Heart left ventricle (tissue), 16 donors: ENCODE measurements at places on chromosomes 12 and 14. TPM values are rescaled to one million over a fixed set of nuclear protein-coding genes. Genes with fewer than 3 reads are reported as not detected.

DNA sequence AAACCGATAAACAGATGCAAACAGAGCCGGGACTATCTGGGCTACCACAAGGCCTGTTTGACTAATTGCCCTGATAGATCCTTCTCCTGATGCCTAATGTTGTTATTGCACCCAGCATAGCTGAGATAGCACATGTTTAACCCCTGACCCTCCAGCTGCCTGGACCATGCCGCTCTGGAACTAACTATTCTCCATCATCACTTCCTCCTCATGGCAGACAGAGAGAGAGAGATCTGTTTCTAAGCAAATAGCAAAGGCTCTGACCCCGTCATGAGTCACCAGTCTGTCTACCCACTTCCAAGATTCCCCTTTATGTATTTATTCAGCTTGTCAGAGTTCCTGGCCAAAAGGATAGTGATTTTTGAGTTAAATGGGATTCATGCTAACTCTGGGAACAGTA is 58.2 kb upstream of the FLRT2 start:
- no peak for DNase-seq

DNA sequence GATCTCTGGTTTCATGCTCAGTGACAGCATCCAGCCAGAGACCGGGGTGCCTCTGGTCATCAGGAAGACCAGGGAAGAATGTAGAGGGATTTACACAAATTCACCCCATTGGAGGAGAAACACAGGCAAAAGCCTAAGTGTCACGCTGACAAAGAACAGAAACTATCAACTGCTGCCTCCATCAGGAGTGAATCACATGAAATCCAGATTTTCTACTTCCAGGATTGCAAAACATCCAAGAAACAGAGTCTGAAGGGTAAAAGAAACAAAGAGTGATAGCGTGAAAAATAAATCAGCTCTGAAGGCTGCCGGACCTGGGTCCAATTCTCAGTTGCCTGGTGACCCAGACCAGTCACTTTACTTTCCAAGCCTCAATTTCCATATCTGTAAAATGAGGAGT is 136.1 kb upstream of the MAP1LC3B2 start:
- no peak for DNase-seq

DNA sequence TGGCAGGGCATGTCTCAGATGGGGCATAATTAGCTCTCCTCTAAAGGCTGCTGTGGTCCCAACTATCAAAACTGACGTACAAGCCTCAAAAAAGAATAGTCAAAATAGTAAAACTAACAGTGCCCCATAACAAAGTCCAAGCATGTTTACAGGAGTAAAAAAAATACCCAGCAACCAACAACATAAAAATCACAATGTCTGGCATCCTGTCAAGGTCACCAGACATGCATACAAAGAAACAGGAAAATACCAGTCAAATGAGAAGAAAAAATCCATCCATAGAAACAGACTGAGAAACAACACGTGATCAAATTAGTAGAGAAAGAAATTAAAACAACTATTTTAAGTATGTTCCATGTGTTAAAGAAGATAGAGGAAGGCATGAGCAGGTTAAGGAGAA is 131.2 kb upstream of the C14orf180 start:
- no peak for DNase-seq

DNA sequence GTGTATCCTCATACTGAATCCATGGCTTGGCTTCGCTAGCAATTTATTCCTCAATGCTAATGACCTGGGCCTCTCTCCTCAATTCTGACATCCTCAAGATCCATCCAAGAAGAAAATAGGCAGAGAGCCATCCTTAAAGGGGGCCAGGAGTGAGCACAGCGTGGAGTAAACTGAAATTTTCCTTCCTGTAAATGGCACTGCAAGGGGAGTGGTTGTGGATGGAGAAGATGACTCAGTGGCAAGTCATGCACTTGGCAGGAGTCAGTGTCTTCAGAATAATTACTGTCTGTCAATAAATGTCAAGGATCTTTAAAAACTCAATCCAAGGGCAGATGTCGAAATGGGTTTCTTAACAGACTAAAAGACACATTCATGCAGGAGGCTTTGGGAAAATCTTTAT is 88.0 kb upstream of the TMEM132C start:
- DNase-seq: no peak

GRCh38 chr12:50218386-50218785 is 51.2 kb upstream of the CERS5 start:
- DNase-seq: no peak

DNA sequence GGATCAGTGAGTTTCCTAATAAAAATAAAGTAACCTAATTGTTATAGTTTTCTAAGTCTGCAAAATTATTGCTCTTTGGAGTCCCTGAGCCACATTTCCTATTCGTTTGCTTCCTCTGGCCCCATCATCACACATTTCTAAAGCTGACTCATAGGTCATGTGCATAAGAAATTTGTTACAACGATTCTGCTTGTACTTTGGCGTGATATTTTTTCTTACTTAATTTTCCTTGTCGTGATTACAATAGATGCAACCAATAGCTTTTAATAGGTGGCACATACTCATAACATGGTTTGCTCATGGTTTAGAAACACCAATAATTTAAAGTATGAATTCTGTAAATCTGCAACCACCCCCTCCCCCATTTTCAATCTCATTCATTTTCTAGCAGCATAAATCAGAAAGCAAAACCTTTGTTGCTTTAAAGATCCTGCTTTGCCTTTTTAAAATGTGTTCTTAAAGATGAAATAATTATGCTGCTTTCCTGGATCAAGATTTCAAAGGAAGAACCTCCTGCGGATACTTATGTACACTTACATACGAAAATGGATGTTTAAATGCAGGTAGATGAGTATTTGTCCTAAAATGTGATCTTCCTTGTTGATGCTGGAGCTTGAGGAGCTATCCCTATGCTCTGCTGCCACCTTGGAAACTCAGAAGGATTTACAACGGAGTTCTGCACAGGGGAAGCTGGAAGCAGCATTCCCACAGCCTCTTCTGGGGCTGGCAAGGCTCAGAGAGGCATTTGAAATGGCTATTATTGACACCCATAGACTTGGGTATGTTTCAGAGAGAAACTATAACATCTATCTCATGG is 1.7 kb upstream of the FLRT2 start:
- peak; percentile 38 for DNase-seq

GRCh38 chr12:77031745-77032144 is 33.6 kb downstream of the E2F7 start:
- DNase-seq: no peak

Gene GYS2
- not detected for total RNA-seq

GRCh38 chr14:74203639-74204038 is 35.6 kb upstream of the VSX2 start:
- DNase-seq: no peak

Gene FGD4
- total RNA-seq: 27.1 TPM

Gene SIRT4
- total RNA-seq: 3.6 TPM

Gene CPNE8
- 3.5 TPM for total RNA-seq

DNA sequence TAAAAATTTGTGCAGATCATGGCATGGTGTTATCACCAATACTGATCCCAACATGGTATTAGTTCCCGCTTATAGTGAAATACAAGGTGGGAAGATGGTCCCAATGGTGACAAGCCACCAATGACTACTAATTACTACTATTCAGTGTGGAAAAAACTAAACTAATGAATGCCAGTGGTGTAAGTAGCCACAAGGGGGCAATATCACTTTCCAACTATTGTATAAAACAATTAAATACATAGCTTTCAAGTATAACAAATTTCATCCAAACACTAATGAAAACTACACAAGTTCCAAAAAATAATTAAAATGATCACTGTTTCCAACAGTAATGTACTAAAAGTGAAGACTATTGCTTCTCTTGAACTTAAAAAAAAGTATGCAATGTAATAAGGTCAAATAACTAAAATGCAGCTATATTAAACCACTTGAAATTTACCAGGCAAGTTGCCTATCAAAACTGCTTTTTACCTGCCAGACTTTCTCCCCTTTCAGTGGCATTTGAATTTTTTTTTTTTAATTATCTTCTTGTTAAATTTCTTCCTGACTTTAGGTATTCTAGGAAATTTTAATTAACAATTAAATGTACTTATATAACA is 58.0 kb downstream of the PAPLN start:
- DNase-seq: no peak

DNA sequence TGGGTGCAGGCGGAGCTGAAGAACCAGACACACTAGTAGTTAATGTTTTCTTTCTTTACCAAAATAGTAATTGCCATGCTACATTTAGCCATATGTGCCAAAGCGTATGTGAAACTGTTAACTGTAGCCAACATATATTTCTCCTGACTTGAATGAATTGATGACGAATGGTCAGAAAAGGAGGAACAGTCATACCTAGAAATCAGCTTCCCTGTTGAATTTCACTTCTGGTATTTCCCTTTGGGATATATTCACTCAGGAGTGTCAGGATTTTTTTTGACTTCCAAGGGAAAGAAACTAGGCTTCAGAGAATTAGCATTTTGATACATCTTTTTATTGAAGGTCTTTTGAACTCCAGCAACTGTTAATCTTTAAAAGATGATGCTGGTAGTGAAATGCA is 87.0 kb downstream of the ERC1 start:
- no peak for DNase-seq

- DNase-seq: no peak
These were observed 3.3 kb downstream of the IL26 start for GRCh38 chr12:68222326-68222725.

- DNase-seq: no peak
These were observed 15.3 kb upstream of the DGLUCY start for GRCh38 chr14:91098591-91098990.

GRCh38 chr12:26940516-26941214 is 2.4 kb downstream of the FGFR1OP2 start:
- DNase-seq: no peak

- no peak for DNase-seq
These were observed 79.8 kb downstream of the PRORP start for GRCh38 chr14:35202195-35202594.

DNA sequence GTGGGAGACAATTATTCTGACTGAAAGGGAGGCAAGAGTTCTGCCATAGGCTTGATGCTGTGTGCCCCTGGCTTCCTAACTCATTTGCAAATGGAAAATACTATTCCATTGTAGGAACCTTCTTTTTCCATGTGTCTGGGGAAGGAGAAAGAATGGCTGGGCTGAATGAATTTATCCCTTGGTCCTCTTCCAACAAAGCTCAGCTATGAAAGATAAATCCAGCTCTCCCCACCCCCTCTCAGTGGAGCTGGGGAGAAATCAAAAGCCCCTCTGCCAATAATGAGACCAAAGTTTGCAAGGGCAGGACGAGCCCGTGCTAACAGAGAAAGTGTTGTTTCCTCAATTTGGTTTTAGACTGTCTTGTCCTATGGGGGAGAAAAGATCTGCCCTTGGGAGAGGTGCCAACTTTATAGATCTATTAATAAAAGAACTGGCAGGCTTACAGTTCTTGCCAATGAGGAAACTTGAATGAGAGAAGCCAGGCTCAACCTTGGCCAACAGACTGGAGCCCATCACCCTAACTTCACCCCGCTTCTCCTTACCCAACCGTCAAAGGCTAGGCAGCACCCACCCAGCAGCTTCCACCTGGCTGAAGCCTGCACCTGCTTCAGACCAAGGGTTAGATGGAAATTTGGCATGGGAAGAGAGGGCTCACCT is 8.9 kb upstream of the TCL1B start:
- no peak for DNase-seq

- DNase-seq: no peak
These were observed 201.5 kb upstream of the RTL1 start for GRCh38 chr14:101105045-101105444.

GRCh38 chr14:33352821-33353220 is 414.1 kb downstream of the NPAS3 start:
- no peak for DNase-seq

DNA sequence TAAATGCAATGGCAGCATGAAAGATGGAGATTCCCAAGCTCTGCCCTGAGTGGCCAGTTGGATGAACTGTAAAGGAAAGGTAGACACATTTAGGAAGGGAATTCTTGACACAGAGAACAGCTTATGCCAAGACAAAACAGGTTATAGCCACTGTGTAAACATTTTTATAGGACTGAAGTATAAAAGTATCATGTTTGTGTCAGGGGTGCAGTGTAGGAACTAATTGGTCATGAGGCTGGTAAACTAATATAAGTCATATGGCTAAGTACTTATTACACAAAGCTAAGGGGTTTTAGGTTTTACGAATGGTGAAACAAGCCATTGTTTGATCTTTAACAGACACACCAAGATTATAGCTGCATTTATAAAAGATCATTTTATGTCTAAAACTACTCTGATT is 207.7 kb upstream of the SLC16A7 start:
- DNase-seq: no peak
